Left lobe of liver (tissue), 2 donors: ENCODE measurements at places on chromosomes 7 and 10.

DNA sequence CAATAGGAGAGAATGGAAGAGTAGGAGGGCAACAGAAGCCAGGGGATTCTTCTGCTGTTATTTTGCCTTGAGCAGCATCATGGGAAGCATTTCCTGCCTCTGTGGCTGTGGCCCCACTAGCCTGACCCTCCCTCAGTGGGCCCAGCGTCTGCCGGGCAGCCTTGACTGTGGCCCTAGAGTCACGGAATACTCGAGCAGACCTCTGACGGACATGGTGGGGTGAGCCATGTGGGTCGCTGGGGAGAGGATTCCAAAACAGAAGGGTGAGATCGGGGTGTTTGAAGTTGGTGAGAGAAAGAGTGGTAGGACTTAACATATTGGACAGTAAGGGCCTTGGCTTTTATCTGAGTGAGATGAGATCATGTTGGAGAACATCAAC lies 8.3 kb upstream of the PRKAG2 start:
- DNase-seq: no peak

DNA sequence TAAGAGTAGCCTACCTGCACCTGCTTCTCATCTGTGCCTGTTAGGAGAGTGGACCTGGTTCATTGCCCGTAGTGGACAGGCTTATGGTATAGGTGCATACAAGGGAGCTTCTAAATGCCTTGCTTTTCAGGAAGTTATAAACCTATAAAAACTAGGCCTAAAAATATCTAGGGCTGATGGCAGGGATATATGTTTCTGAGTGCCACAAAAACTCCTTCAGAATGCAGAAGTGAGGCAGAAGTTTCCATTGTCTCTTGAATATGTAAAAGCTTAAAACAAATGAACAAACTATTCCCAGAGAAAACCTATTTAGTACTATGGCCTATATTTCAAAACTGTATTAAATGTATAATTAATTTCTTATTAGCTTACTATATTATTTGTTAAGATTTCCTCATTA lies 91.8 kb downstream of the RNLS start:
- DNase-seq: no peak

DNA sequence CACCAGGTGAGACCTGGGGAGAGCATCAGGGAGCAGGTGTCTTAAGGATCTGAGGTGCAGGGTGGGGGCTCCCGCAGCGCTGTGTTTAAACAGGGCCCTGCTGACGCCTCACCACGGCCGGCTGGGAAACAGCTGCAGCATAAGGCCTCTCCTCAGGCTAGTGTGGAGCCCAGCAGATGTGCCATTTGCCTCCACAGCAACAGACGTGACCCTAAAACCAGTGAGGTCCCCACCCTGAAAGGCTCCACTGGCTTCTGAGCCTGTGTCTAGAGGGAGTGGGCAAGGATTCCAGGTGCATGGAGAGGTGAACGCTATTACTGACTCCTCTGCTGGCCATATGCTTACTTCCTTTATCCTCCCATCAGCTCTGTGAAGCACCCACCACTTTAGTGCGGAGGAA lies 47.8 kb downstream of the SYPL1 start:
- DNase-seq: no peak

DNA sequence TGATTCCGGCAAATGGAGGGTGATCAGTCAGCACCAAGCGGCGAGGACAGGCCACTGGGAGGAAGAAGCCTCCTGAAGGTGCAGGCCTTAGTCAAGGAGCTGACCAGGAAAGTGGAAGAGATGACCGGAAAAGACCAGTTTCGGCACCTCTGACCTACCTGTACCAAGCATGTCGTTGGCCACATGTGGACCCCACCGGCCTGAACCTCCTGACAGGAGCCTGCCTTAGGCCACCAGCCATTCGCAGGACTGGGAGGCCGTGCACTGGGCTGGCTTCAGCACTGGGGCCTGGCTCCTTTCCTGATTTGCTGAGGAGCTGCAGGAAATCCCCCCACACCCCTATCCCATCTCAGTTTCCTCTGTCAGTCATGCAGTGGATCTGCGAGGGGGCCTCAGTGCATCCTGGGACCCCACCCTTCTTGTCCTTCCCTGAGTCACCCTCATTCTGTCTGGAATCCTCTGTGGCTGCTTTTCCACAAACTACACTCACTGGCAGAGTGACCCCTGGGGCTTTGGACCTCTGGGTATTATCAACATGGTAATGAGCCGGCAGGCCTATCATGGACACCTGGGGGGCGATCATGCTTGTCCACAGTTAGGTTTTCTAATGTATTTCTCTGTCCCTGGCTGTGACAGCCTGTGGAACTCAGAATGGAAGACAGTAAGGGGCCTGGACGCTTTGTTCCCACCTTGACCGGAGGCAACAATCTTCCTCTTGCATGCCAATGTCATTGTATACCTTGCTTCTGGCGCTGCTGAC lies 33.0 kb downstream of the RAMP3 start:
- peak; percentile 34 for DNase-seq

DNA sequence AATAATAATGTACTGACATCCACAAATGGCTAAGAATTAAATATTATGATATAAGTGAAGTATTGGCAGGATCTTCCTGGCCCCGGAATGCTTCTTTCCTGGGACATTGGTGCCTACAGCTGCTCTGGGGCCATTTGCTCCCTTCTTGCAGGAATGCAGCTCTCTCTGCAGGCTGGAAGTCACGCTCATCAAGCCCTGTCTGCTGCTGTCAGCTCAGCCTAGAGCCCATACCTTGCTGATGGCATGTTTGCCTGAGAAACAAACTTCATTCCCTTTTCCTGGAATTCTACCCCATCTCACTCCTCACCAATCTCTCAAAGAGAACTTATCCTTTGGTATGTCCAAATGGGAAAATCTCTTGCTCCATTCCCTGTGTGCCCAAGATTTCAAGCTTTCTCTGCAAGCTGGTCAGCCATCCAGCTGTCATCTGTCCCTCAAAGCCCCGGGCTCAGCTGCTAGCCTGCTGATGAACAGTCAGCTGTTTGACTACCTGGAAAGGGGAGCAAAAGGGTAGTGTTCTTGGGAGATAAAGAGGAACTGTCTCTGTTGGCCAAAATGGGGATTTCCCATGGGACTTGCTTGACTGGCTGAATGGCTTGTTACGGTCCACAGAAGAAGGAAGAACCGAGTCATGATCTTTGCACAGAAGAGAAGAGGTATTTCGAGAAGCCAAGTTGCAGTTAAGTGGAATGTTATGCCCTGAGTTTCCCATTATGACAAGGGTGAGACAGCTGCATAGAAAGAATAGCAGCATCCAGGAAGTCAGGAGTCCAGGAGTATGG lies 12.0 kb upstream of the RASSF4 start:
- peak; percentile 26 for DNase-seq

GRCh38 chr10:4670737-4671136 lies 155.3 kb upstream of the AKR1E2 start:
- no peak for DNase-seq

- no peak for DNase-seq
Observed at GRCh38 chr7:13878154-13878553, 111.3 kb downstream of the ETV1 start.

- DNase-seq: no peak
Observed at GRCh38 chr7:36469236-36469635, 79.6 kb downstream of the ANLN start.

GRCh38 chr10:363152-363551 lies 227.9 kb downstream of the ZMYND11 start:
- DNase-seq: no peak

DNA sequence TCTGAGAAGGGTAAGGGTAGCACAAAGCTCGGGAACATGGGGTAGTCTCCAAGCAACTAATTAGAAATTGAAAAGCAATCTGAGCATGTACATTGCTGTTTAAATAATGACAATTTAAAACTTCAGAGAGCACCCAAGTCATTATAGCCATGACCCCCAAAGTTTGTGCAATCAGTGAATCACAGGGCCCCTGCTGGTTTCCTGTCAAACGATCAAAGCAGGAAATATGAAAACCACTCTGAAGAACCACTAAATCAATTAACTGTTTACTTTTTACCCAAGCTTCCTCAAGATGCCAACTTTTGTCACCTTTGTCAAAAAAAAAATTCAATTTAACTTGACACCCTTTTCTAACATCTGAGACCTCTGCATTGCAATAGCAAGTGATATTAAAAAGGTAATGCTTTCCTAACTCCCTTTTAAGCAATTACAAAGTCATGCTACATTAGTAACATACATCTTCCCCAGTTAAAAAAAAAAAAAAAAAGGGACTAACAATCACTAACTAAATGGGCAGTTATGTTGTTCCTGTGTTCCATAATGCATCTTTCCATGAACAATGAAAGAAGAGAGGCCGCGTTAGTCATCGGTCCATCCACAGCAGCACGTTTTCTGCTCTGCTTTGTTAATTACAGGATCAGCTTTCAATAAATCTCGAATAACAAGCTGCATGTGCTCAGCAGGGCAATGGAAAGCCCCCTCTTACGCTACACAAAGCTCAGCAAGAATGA lies 80.6 kb downstream of the ETV1 start:
- DNase-seq: no peak

DNA sequence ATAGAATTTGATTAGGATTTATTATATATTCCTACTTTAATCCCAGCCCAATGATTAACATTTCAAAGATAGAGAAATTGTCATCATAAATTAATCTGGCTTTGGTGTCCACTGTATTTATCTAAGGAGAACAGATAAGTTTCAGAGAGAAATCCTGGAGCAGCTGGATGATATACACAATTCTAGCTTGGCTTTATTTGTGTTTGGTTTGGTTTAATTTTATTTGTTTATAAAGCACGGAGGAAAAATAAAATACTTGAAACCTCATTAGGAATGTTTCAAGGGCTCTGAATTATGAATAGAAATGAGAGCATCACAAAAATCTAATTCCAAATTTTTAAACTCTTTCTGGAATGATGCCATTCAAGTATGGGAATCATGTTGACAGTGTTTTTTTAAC lies 42.1 kb downstream of the SEMA3D start:
- no peak for DNase-seq

GRCh38 chr10:93445097-93445960 lies 36.8 kb downstream of the MYOF start:
- DNase-seq: peak; percentile 94

- DNase-seq: no peak
Observed at GRCh38 chr7:74306730-74307469, 17.7 kb downstream of the CLIP2 start.
